ENCODE measurements at places on chromosomes 2 and 18.

DNA sequence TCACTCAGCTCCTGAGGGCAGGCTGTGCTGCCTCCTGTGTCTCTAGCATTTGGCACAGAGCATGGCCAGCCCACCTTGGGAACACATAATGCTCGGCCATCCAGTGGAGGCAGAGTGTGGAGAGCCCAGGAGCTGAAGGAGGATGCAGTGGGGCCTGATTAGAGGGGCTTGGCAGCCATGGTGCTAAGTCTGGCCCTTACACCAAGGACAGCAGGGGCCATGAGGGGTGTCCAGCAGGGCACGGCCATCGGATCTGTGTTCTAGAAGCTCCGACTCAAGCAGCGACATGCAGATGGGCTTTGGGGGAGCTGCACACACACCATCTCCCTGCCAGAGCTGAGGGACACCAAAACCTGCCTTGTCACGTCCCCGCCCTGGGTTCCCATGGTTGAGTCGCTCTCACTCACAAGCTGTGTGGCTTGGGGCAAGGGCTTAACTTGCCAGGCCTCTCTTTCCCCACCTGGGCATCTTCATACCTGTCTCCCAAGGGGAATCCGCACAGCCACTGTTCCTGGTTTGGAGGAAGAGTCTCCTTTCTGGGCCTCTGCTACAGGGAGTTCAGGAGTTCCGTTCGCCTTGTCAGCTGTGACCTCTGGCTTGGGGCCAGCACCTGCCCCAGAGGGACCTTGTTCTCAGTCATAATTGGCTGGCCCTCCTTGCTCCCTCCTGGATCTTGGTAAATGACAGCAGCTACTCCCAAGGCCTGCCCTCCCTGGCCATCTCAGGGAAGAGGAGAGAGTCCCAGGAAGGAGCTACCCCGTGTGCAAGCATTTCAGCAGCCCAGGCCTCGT lies 1.3 kb upstream of the TOGARAM2 start:
- no peak for DNase-seq

DNA sequence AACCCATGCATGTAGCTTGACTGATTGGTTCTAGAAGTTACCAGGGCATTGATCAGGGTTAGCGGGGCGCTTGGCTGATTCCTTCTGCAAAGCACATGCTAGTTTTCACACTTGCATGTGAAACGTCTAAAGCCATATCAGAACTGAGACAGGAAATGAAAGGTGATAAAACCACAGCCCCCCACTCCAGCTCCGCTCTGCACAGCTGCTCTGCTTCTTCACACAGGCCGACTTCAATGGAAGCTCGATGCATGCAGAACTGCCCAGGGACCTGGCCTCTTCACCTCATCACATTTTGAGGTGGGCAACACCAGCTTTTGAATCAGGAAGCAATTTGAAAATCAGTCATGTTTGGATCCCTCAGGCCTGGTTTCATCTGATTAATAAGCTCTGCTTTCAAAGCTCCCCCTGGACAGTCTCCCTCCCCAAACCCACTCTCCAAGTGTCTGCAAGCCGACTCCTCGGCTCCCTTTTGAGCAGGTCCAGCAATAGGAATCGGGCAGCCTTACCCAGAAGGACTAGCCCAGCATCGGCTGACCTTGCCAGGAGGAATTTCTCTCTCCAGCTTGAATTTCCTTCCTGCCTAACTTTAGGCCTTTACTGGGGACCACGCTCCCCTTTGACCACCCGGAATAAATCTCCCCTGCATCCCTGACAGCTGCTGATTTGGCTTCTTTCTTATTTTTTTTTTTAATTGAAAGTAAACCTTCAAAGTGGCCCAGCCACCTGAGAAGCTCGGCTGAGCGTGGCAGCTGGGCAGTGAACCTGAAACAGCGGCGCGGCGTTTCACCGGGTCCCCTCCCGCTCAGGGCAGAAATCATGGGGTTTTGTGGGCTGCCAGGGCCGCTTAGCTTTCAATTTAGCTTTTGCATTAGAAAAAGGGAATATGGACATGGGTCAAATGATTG lies 31.7 kb downstream of the HRH4 start:
- DNase-seq = no peak

- peak; percentile 52 for DNase-seq
Observed at GRCh38 chr2:237614151-237614720, 13.2 kb upstream of the LRRFIP1 start.

GRCh38 chr2:86781363-86781762 lies 9.3 kb downstream of the CD8A start:
- DNase-seq = no peak

All from hematopoietic multipotent progenitor cell treated with erythropoietin and hydrocortisone succinate and interleukin-3 and kit ligand, for 6 days (in vitro differentiated cells).